Activated effector memory CD4-positive, alpha-beta T cell treated with Interleukin-2 at 50 U/mL for 16 hours (primary cell): ENCODE measurements at places on chromosomes 7 and 10.

DNA sequence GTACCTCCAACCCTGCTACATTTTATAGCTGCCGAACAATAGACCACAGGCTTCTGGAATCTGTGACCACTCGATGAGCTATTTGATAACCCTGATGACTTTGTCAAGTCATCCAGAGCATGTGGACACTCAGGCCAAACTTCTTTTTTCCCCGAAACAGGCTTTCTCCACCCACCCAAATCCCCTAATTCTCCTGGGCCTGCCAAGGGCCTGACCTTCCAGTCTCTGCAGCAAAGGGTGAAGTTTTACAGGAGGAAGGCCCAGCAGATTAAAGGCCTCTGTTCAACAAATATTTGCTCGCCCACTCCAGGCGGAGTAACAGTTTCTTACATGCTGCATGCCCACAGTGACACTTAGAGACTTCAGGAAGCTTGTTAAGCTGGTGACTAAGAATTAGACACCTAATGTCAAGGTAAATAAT, 2.0 kb downstream of the JCAD start:
- no peak for DNase-seq

DNA sequence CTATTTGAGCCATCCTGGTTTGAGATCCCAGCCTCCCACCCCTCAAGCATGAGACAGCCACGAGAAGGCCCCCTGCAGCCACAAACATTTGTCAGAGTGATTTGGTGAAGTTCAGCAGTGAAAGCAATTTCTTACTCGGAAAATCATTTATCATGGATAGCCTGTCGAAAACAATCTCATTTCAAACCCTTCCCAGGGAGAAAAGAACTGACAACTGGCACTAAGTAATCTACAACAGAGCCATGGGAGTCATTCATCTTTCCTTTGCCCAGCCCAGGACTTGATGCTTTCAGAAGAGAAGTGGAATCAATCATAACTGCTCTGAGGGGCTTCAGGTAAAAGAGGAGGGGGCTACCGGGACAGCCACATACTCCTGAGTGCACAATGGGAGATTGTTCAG, 411.2 kb downstream of the KCNMA1 start:
- no peak for DNase-seq

- DNase-seq: no peak
Measured at GRCh38 chr7:39921506-39922175, 28.4 kb upstream of the CDK13 start.

DNA sequence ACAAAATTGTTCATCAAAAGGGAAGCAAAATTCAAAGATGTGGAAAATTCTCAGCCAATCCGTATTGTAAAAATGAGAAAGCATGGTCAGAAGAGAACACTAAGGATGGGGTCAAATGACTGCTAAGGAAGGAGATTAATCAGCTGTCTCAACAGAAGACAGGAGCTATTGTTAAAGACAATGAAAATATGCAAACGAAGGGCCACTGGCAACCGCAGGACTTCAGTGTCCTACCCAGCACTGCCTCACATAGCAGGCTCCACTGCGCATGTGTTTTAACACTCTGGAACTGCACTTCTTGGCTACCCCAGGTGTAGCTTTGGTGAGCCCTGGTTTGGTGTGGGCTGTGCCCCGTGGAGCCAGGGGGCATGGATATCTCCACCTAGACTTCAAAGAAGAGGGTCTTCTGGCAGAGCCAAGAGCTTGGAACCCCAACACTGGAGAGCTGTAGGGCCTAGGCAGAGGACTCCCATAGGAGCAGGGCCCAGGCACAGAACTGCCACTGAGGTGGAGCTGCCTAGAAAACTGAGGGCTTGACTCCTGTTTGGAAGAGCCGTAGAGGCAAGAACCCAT, 176.2 kb upstream of the GDF10 start:
- DNase-seq: no peak
